ENCODE measurements at places on chromosomes 1 and 21. TPM values are rescaled to one million over a fixed set of nuclear protein-coding genes. Genes with fewer than 3 reads are reported as not detected.

CXADR gene
- 4.8 TPM for polyA plus RNA-seq

KCNK1 gene
- polyA plus RNA-seq: 8.8 TPM

LCE3E gene
- not detected for polyA plus RNA-seq

BCL2L15 gene
- polyA plus RNA-seq: 0.25 TPM

TAF1A gene
- 3.3 TPM for polyA plus RNA-seq

TBX19 gene
- 1.8 TPM for polyA plus RNA-seq

- DNase-seq: no peak
Measured at GRCh38 chr21:46171996-46172862, 12.0 kb downstream of the SPATC1L start.

GRCh38 chr1:208272311-208272710, 28.1 kb upstream of the PLXNA2 start:
- no peak for DNase-seq

DNA sequence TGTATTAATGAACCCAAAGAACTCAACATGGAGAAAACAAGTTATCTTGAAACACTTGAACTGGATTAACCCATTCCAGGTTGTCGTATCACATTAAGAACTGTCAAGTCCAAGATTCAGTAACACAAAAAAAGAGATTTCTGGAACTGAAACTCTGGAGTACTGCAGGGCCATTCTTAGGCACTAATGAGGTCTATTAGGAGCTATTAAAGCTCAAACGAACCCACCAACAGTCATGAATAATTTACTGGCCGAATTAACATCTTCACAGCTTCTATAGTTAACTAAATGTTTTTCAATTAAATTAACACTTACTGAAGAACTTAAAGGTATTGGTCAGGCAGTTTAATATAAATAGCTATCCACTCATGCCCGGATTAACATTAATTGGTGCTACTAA, 4.6 kb downstream of the CSDE1 start:
- no peak for DNase-seq

GRCh38 chr1:222373831-222374602, 173.9 kb downstream of the HHIPL2 start:
- DNase-seq: no peak

DNA sequence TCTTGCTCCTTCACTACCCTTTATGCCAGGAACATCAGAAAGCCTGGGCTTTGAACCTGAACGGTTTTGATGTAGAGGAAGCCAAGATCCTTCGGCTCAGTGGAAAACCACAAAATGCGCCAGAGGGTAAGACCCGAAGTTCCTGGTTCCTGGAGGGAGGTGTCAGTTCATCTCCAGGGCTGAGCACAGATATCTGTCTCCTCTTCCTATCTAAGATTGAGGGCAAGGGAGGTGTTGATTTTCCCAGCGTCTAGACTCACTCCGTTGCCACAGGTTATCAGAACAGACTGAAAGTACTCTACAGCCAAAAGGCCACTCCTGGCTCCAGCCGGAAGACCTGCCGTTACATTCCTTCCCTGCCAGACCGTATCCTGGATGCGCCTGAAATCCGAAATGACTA, 915 bp downstream of the CDC20 start:
- no peak for DNase-seq

DNA sequence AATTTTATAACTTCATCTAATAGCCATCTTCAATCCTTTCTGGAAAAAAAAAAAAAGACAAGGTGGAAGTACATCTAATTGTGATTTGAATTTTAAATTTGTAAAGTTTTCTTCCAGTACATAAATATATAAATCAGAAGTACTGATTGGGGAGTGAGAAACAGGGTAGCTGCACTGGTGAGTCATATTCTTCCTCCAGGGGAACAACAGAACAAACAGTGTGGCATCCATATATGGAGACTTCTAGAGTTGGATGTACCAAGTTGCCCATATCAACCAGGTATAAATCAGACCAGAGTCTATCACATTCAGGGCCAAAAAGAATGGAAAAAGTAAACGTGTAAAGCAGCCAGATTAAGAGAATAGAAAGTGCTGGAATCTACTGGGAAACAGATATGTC, 66.0 kb upstream of the NRIP1 start:
- DNase-seq: no peak

DNA sequence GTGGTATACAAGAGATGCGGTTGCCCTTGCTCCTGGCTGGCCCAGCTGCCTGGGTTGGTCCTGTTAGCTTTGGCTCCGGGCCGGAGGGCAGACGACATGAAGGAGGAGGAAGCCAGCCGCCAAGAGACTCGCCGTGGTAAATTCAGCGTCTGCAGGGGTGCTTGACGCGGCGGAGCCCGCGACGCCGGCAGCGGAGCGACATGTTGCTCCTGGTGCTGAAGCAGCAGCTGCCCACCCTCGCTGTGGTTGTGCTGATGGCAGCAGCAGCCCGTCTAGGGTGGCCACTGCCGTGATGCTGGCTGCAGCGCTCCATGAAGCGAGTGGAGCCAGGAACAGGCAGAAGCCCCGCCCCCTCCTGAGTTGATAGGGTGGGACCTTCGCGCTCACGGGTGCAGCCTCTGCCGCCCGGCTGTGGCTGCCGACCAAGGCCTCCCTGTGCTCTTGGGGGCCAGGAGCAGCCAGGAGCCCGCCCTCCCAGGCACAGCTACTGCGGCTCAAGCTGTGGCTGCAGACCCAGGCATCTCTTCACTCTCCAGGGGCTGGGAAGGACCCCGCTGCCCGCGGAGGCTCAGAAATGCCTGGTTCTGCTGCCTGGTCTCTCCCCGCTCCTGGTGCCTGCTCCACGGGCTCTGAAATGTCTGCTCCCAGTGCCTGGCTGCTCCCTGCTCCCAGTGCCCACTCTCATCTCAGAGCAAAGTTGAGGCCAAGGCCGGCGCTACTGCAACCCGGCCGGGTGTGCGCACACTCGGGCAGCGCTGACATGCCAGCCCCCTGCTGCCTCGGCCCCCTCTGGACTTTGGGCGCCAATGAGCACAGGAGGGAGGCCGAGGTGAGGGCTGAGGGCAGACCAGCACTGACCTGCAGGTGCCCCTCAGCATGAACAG, 4.4 kb upstream of the ZNF692 start:
- DNase-seq: no peak

GRCh38 chr1:7893529-7894180, 40.8 kb upstream of the UTS2 start:
- DNase-seq: no peak

DNA sequence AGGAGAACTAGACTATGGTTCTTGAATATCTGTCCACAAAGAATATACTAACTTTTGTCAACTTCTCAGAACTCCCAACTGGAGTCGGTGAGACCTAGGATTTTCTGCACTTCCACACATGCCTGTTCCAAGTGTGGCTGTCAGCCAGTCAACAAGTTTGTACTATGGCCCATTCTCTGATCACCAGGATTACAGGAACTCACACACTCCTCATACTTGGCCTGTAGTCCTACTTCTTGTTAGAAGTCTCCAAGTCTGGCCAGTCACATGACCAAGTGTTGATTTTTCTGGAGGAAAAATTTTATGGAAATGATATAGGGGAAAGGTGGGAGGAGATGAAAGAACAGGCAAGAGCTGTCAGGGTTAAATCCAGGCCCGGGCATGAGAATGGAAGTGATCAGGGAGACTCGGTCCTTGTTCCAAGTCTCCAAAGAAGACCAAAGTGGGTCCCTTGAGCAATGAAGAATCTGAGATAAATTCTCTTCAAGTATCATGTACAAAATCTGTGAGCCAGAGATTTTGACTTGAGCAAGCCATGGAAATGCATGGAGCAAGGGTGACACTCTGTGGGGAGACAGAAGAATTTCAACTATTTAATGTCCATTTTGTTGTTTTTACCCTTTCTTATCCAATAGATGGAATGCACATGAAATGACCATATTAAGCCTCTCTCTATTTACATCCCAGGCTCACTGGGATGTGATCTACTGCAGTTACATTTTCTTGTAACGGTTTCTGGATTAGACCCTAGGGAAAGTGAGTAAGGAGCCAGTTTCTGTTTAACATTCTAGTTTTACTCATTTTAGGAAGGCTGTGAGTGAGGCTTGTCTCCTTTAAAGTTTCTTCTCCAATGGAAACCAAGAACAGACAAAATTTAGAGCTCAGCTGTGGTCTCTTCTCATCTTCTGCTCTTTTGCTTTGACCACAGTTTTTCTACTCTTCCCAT, 320.9 kb downstream of the ASTN1 start:
- peak; percentile 26 for DNase-seq

DNA sequence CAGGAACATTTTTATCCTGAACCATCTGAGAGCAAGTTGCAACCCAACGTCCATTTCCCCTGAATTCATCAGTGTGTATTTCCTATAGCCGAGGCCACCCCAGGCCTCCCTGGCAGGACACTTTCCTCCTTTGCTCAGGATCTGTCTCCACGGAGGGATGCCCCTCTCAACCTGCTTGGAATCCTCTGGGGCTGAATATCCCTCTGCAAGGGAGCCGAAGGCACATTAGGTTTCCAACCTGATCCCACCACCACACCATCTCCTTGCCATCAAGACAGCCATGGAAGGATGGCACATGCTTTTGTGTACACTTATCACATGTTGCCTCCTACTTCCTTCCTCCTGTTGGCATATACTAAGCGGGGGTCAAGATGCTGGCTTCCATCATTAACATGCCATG, 74.8 kb upstream of the EDN2 start:
- DNase-seq: no peak

- no peak for DNase-seq
Measured at GRCh38 chr1:220511179-220511578, 16.8 kb upstream of the MARK1 start.

DNA sequence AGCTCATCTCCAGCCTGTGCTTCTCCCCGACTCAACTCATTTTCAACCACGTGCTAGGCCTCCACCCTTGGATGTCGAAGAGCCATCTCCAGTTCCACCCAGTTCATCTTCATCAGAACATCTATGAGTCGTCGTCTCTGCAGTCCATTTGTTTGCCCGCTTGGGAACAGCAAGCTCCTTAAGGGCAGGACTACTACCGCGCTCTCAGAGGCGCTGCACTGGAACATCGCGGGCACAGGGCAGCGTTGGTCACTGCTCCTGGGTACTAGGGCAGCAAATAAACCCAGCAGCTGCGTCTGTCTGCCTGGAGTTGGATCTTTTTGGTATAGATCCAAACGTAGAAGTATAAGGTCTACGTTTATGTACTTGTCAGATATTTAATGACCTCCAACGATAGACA, 478 bp upstream of the PRDM2 start:
- no peak for DNase-seq

GRCh38 chr21:34906401-34906800, 142.7 kb downstream of the RUNX1 start:
- DNase-seq: no peak

DNA sequence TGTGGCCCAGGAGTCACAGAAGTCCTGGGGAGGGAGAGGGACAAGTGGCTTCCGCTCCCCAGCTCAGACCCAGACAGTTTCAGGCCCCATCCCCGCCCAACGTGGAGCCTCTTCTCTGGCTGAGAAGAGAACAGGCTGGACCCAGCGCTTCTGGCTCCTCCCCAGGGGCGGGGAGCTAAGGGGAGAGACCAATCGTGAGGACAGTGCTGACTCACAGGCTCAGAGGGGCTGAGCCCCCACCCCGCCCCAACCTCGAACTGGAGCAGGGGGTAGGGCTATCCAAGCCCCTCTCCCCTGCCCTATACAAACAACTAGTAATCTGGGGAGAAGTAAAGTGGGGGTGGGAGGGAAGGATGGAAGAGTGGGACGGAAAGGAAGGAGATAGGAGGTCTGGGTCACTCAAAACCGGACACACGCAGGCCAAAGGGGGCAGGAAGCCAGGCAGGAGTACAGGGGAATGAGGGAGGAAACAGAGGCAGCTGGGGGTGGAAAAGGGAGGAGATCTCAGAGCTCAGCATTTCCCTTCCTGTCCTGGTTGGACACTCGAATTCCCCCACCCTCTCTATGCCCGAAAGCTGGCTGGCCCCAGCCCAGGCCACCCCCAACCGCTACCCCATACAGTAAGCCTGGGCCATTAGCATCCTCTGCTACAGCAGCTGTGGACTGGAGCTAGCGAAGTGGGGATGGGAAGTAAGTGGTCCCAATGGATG, at the start of gene SHC1:
TSS of gene SHC1 (minus strand) at position 117 of the 710 bp plus-strand sequence. CDS start 221 bp downstream, outside the sequence.
- DNase-seq: peak; percentile 90

GRCh38 chr1:100359139-100359538, 6.8 kb downstream of the CDC14A start:
- no peak for DNase-seq

DNA sequence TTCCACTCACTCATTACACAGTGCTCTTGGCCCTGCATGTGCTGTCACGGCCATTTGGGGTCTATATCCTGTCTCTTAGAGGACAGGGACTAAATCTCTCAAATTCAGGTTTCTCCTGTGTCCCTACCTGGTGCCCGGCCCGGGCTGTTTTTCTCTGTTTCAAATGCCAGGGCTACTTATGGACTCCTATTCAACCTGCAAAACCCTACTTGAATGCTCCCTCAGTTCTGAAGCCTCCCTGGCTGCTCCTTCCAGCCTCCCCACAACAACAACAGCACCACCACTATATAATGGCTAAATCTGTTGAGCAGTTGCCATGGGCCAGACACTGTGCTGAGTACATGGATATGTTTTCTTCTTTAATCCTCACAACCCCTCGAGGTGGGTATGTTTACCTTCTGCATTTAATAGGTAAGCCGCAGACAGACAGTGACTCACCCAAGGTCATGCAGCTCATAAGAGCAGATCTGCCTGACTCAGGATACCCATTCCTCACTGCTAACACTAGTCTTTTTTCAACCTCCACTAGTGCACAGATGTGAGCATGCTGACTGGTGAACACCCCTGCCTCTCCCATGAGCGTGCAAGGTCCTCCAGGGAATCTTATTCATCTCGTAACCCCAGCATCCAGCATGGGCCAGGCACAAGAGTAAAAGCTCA, 29.9 kb downstream of the DHRS3 start:
- no peak for DNase-seq

DNA sequence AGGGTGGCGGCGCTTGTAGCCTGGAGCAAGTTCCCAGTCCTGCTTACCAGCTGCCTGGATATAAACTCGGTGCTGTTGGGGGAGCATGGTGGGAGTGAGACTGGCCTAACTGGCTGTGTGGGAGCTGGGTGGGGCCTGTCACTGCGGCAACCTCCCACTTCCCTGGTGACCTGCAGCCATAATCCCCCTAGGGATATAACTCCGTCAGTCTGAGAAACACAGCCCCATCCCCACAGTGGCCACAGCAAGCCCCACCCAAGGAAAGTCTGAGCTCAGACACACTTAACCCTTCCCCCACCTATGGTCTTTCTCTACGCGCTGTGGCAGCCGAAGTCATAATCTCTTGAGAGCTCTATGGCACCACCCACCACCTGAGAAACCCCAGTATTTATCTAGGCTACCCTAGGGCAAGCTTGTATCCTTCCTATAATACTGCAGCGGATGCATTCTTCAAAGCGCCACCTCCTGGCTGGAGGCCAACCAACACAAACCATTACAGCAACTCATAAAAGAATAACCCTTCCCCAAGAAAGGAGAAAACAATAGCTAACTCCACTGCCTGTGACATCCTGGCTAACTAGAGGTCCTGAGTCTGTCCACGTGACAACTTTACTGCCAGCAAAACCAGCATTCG, 57.4 kb downstream of the ZNF648 start:
- no peak for DNase-seq

Measured in urinary bladder (tissue), 4 donors.